ENCODE measurements at places on chromosomes 4 and X. TPM values are rescaled to one million over a fixed set of nuclear protein-coding genes. Genes with fewer than 3 reads are reported as not detected.

- DNase-seq: no peak
Observed at GRCh38 chr4:15188605-15189539, 186.6 kb downstream of the CPEB2 start.

DNA sequence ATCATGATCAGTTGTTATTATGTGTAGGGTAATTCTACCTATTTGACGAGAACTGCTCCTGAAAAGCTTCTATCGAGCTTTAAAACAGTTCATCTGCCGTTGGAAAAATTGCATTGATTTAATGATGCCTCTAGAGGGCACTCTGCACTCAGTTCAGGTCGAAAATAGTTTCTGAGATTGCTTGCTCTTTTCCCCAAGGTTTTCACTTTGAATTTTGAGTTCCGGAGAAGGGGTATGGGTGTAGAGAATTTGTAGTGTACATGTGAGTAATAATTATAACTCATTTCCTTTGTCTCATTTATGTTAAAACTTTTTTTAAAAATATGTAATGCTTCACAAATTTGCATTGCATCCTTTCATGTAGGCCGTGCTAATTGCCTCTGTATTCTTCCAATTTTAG, 28.4 kb upstream of the TNIP3 start:
- no peak for DNase-seq

- no peak for DNase-seq
Observed at GRCh38 chr4:120659616-120660170, 262.8 kb downstream of the PRDM5 start.

GRCh38 chr4:27000820-27001219, 140.2 kb downstream of the STIM2 start:
- no peak for DNase-seq

DNA sequence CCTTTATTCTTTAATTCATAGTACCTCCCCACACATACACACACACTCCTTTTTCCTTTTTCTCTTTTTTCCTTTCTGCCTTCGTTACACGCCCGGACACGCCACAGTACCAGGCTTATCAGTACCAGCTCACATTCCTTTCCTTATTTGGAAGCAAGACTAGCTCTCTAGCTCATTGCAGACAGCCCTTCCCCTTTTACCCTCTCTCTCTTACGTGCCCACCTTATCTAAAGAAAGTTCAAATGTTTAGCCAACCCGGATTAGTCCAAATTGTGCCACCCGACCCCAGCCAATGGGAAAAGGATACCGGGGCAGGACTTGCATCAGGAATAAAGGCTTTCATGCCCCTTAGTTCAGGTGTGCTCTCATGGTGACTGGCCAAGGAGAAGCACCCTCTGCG, 194.7 kb upstream of the VCX3A start:
- DNase-seq: no peak

- DNase-seq: no peak
Observed at GRCh38 chrX:120741452-120741851, 111.6 kb upstream of the C1GALT1C1 start.

- DNase-seq: no peak
Observed at GRCh38 chr4:152616804-152617203, 63.0 kb downstream of the TMEM154 start.

The IL13RA2 gene
- not detected for total RNA-seq

The KCNE5 gene
- total RNA-seq: not detected

All from upper lobe of right lung (tissue), 1 donor.